ENCODE measurements at places on chromosomes 1 and 21.

- DNase-seq, result no peak
These were observed 64.0 kb downstream of the CCDC18 start for GRCh38 chr1:93244298-93245069.

DNA sequence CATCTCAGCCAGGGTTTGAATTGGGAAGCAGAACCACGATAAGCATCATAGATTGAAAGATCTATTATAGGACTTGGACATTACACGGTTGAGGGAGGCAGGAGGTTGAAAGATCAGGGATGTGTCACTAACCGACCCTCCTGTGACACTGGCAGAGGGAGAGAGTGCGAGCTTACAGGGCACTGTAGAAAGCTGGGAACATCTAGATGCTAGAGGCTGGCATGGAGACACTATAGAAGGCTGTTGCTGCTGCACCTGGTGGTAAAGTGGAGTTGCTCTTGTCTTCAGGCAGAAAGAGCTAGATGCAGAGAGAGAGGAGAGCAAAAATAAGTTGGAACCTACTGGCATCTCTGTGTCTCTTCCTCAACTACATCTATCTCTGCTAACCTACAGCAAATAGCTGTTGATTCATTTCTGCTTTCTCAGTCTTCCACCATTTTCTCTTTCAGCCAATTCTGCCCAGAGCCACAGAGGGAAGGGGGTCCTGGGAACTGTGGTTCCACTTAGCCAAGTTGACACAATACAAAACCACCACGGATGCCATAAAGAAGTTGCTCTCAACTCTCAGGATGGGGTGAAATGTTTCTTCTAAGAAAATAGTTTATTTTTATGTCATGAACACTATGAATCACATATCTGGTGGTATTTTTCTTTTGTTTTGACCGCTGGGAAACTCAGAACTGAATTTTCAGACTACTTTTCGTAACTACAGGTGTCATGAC, 155.9 kb downstream of the ZNF281 start:
- no peak for DNase-seq

DNA sequence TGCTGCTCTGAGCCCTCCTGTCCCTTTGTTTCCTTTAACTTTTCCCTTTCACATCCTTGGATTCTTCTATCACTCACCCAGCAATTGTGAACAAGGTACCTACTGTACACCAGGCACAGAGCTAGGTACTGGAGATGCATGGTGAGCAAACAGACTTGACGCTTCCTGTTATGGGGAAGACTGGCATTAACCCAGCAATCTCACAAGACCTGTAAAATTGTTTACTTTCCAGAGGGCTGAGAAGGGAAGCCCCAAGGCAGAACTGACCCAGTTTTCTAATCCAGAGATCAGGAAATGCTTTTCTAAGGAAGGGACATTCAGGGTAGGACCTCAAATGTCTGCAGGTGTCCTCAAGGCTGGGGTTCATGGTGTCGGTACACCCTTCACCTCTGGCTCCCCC, 171.6 kb upstream of the KAZN start:
- DNase-seq, result no peak

DNA sequence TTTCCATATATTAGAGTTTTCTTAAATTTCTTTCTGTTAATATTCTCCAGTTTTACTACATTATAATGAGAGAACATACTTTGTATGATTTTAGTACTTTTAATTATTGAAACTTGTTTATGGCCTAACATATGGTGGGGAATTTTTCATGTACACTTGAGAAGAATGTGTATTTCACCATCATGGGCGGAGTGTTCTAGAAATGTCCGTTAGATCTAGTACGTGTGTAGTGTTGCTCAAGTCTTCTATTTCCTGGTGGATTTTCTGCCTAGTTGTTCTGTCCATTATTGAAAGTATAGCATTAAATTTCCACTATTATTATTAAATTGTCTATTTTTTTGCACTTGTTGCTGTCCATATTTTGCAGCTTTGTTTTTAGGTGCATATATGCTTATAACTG, 64.0 kb upstream of the RGS21 start:
- no peak for DNase-seq

GRCh38 chr1:31648641-31649357, 4.1 kb upstream of the PEF1 start:
- DNase-seq, result no peak

- DNase-seq, result no peak
These were observed 47.6 kb upstream of the LRP8 start for GRCh38 chr1:53375440-53375839.

- no peak for DNase-seq
These were observed 193.4 kb downstream of the PRDM2 start for GRCh38 chr1:13893409-13893821.

- no peak for DNase-seq
These were observed 647 bp upstream of the TCP10L start for GRCh38 chr21:32585970-32586369.

- no peak for DNase-seq
These were observed 38.6 kb upstream of the RCAN3 start for GRCh38 chr1:24463776-24464735.

- no peak for DNase-seq
These were observed 74.0 kb upstream of the ADAMTS5 start for GRCh38 chr21:27040738-27041469.

DNA sequence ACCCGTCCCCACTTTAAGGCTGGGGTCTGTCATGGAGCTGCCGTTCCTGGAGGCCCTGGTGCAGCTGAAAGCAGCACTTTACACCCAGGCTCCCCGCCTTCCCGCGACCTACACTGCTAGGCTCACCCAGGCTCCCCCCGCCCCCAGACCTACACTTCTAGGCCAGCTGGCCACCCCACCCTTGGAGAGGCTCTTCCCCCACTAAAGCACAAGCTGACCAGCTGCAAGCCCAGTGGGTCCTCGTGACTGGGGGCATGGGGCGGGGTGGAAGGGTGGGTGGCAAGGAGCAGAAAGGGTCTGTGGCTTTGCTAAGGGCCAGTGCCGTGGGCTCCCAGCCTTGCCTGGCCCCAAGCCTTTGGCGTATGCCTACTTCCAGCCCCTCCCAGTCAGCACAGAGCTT, 9.7 kb upstream of the ARHGEF16 start:
- no peak for DNase-seq

- no peak for DNase-seq
These were observed 14.0 kb upstream of the MMEL1 start for GRCh38 chr1:2646837-2647236.

GRCh38 chr1:4512636-4513035, 141.8 kb upstream of the AJAP1 start:
- no peak for DNase-seq

GRCh38 chr21:40243685-40244084, 376.4 kb downstream of the PCP4 start:
- no peak for DNase-seq
